ENCODE measurements at places on chromosomes 7 and 10.

DNA sequence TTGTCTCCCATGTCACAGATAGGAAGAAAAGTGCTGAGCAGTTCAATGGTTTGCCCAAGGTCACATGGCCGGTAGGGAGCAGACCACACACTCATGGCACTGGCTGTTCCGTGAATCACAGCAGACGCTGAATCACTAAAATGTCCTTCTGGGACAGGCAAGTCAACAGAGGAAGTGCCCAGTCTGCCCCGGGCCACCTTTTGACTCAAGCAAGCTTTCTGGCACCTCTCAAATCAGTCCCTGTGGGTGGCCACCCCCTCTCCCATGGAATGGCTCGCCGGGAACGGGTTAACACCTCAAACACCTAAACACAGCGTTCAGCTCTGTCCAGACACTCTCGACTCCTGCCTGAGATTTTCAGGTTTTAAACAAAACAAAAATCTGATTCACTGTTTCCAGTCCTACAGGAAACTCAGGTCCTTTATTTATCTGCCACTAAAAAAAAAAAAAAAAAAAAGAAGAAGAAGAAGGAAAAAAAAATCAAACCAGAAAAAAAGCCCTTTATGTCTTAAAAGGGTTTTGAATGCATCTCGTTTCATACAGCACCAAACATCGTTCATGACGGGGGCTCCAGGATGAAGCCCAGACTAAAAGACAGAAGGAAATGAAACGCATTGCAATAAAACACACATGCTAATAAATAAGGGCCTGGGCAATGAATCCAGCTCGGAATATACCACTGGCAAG, 15.5 kb downstream of the CARD11 start:
- DNase-seq = no peak

- DNase-seq = no peak
These were observed 55.4 kb upstream of the CDC14C start for GRCh38 chr7:48868916-48869315.

- no peak for DNase-seq
These were observed 276.6 kb downstream of the GPR158 start for GRCh38 chr10:25451401-25451800.

GRCh38 chr7:140596519-140597427, 43.8 kb downstream of the DENND2A start:
- DNase-seq = no peak

- DNase-seq = no peak
These were observed 37.5 kb upstream of the EGR2 start for GRCh38 chr10:62853710-62854109.
